ENCODE measurements at places on chromosomes 1 and 21.

DNA sequence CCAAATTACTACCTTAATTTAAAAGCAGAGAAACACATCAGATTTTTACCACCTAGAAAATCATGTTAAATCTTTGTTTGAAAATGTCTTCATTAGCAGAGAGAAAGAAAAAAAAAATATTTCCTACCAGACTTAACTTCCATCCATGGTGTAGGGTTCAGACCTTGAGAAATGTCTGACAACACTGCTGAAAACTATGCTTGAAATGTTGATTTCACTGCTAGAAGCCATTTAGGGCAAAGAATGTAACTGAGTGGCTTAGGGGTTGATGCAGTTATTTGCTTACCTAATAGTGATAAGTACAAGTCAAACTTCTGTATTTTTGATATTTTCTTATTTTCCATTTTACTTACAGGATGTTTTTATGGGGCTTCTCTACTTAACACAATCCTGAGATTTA is 495.6 kb upstream of the NEGR1 start:
- no peak for DNase-seq

- no peak for DNase-seq
These were observed 478.2 kb downstream of the NPHP4 start for GRCh38 chr1:5513846-5514526.

DNA sequence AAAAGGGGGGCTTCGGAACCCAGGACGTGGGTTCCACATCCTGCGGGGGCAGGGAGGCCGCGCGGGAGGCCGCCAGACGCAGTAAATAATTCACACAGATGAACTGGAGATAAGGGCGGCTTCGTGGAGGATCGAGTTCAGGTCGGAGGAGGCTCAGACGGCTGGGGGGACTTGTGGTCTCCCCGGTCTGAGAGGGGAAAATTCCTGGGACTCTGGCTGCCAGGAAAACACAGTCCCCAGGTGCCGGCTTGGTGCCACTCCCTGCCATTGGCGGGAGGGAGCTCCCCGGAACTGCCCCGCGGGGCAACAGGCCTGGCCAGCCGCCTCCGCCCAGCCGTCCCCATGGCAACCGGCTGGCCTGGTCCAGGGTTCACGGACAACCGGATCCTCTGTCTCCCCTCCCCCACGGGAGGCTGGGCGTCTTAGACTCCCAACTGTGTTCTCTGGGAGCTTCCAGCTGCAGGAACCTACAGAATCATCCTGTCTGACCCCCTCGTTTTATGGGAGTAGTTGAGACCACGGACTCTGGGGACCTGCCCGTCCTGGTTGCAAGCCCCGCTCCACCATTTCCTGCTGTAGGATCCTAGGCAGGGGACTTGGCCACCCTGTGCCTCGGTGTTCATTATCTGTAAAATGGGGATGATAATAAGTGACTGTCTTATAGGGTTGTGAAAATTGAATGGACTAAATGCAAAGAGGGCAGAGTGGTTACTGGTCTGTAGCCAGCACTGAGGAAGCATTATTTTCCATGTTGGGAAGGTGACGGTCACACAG is 9.6 kb downstream of the CAMK2N1 start:
- DNase-seq = no peak

DNA sequence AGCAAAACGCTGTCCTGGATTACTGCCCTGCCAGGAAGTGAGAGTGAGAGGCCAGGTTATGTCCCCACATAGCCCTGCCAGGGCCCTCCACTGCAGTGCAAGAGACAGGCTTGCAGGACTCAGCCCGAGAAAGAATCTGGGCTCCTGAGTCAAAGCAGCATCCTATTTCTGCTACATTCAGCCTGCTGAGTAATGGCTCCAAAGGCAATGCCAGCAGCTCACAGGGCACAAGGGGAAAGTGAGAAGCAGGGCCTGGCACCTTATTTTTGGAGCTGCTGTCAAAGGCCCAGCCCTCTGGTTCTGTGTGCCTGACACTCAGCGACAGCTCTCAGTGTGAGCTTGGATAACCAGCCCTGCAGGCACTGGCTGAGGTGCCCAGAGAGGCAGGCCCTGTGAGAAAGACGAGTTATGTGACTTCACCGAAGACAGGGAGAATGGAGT is 83.9 kb downstream of the DTL start:
- DNase-seq = no peak

DNA sequence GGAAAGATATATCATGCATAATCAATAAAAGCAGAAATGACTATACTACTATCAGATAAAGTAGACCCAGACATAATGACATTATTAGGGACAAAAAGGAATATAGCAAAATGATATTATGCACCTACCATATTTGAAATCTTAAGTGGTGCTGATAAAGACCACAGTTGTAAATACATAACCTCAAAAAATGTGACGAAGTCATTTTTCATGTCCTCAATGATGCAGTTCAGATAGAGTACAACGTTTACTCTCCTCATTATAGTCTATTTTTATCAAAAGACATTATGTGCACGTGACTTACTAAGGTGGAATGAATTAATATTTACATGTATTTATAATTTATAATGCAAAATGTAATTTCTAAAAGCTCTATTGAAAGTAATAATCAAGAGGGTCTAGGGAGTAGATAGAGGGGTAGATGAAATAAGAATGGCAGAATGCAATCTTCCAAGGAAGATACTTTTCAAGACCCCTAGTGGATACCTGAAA is 61.7 kb upstream of the TNFSF4 start:
- DNase-seq = no peak

DNA sequence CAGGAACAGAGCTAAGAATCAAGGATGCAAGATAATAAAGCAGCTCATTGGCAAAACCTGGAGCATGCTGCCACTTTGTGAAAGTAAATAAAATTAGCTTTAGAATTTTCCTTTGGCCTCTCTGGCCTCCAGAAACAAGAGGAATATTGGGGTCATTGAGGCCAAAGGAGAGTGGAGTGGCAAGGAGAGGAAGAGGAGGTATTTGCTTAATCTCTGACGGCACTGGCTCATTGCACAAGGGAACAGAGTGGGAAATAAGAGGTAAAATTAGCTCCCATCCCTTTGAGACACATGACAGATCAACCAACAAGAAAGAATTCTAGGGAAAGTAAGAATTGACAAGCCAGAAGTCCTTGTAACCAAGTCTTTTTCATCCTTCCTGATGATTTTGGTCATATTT is 48.4 kb downstream of the MAB21L3 start:
- DNase-seq = no peak

DNA sequence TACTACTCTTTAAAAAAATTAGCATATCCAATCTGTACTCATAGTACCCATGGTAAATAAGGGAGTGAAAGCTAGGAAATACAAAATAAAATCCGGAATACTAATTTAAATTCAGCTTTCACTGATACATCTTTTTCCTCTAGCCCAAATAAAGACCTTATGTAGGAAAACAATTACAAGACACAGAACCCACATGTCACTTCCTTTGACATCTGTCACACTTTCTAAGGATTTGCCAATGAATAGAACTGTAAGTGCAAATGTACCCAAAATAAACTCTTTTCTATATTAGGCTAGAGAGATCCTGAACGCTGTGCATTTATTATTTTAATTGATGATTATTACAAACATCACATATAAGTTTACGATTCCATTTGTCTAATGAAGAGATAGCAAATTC is 393.0 kb downstream of the LRRIQ3 start:
- DNase-seq = no peak
